ENCODE measurements at places on chromosomes 3 and 15. TPM values are rescaled to one million over a fixed set of nuclear protein-coding genes. Genes with fewer than 3 reads are reported as not detected.
A peak's percentile ranks its signal among the peaks of the same experiment; 100 is the strongest.

GCHFR gene
- total RNA-seq, result 37.0 TPM

ATP13A3 gene
- total RNA-seq, result 75.8 TPM

ECE2 gene
- not detected for total RNA-seq

ESYT3 gene
- total RNA-seq, result 6.3 TPM

SPATA12 gene
- total RNA-seq, result 0.22 TPM

CDHR4 gene
- total RNA-seq, result not detected

PIGZ gene
- total RNA-seq, result 0.29 TPM

CELSR3 gene
- total RNA-seq, result 23.5 TPM

DNA sequence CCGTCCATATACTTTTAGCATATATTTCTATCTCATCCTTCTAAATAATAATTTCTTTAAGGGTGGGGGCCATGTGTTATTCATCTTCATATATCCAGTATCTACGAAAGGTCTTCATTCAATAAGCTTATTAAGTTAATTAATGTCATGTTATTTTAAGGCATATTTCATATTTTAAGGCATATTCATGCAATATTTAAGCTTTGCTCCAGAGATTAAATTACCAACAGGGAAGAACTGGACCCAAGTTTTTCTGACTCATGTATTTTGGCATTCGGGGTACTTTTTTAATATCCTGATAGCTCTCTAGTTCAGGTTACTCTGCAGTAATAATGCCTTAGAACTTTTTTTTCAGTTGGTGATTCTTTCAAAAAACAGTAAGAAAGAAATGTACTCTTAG, 27.4 kb downstream of the PHC3 start:
- H3K4me1 ChIP-seq, result no peaks in the 10 kb centered on the region
- H3K27me3 ChIP-seq, result no peaks in the 10 kb centered on the region
- no peak for DNase-seq
- H3K36me3 ChIP-seq, result peaks cover 16% of the 10 kb centered on the region

DNA sequence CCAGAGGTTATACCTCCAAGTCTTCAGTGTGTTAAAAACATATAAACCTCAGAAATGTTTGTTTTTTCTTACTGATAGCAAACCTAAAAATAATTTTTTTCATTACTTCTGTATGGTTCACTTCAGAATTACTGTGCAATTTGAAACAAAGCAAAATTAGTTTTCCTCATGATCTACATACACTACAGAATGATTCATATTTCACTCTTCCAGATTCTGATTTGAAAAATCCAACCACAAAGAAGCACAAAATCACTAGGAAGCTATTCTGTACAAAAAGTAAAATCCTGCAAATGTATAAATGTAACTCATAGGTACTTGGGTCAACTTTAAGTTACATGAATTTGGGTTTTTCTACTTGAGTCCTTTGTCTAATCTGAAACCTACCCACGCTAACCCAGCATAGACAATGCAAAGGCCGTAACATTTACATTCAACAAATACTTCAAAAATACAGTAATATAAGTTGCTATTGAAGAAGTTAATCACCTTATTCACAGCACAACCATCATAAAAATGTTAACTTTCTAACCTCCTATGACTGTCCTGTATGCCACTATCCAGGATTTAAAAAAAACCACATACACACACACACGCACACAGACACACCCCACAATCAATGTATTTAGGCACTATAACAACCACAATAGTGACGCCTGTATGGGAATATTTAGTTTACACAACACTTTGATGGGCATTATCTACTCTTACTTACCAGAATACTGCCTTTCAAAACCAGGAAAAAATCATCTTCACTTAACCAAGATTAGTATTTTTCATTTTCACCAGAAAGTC, 11.5 kb downstream of the ATP13A3 start:
- no peak for DNase-seq
- H3K4me3 ChIP-seq, result no peak overlapping the region
- H3K27ac ChIP-seq, result no peak overlapping the region
- no peaks in the 10 kb centered on the region for H3K36me3 ChIP-seq
- H3K4me1 ChIP-seq, result peaks cover 4% of the 10 kb centered on the region

- H3K27ac ChIP-seq, result no peak overlapping the region
- no peaks in the 10 kb centered on the region for H3K4me1 ChIP-seq
- peaks cover 3% of the 10 kb centered on the region for H3K27me3 ChIP-seq
- peak overlapping the region; percentile 84 for H3K4me3 ChIP-seq
These were observed 843 bp upstream of the CD47 start for GRCh38 chr3:108091498-108092250.

- H3K27ac ChIP-seq, result no peak overlapping the region
- peaks cover 25% of the 10 kb centered on the region for H3K36me3 ChIP-seq
- H3K27me3 ChIP-seq, result no peaks in the 10 kb centered on the region
These were observed 524 bp upstream of the TOPBP1 start for GRCh38 chr3:133662278-133662651.

DNA sequence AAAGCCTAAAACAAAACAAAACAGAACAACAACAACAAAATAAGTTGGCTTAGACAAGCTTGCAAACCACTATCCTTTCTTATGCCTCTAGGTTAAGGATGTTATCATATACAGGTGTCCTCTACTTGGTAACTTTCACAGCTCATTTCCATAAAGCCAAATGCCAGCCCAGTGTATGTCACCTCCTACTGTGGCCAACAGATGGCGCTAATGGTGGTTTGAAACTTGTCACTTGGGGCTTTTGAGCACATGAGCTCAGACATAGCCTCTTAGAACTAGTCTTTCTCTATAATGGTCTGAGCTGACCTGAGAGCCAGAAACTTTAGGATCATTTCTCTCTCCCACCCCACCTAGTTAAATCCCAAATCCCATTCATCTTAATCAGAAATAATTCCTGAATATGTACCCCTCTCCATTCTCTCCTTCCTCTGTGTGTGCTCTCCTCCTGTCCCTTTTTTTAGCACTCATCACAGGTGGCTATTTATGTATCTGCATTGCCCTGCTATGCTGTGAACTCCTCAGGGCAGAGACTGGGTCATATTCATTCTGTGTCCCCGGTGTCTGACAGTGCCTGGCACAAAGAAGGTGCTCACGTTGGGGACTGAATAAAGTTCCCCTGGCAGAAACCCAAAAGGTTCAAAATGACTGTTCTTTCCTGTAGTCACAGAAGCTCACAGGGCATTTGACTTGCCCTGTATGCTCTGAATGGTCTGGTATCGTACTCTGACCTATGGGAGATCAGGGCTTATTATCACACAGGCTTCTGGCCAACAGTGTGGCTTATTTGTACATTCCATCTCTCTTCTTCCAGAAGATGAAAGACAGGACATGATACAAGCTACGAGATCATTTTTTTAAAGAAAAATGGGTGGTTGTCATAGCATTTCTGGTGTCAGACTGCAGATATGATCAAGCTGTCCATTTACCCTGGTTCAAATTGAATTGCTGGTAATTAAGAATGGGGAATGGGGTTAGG, 319.3 kb upstream of the AZI2 start:
- no peak overlapping the region for H3K4me3 ChIP-seq
- H3K4me1 ChIP-seq, result no peaks in the 10 kb centered on the region
- no peaks in the 10 kb centered on the region for H3K36me3 ChIP-seq
- no peak overlapping the region for H3K27ac ChIP-seq
- DNase-seq, result peak; percentile 80
- H3K27me3 ChIP-seq, result no peaks in the 10 kb centered on the region

- no peak overlapping the region for H3K27ac ChIP-seq
- no peak overlapping the region for H3K4me3 ChIP-seq
- DNase-seq, result no peak
- no peaks in the 10 kb centered on the region for H3K27me3 ChIP-seq
- H3K36me3 ChIP-seq, result no peaks in the 10 kb centered on the region
These were observed 251.7 kb upstream of the TBL1XR1 start for GRCh38 chr3:177448987-177449359.

- no peak overlapping the region for H3K4me3 ChIP-seq
- H3K27ac ChIP-seq, result no peak overlapping the region
- H3K4me1 ChIP-seq, result peaks cover 3% of the 10 kb centered on the region
- DNase-seq, result no peak
- no peaks in the 10 kb centered on the region for H3K27me3 ChIP-seq
These were observed 33.1 kb downstream of the LPP start for GRCh38 chr3:188187053-188187452.

GRCh38 chr3:142987707-142988106, 13.7 kb upstream of the U2SURP start:
- H3K4me1 ChIP-seq, result no peaks in the 10 kb centered on the region
- no peak overlapping the region for H3K27ac ChIP-seq
- no peaks in the 10 kb centered on the region for H3K36me3 ChIP-seq
- H3K4me3 ChIP-seq, result no peak overlapping the region
- H3K27me3 ChIP-seq, result no peaks in the 10 kb centered on the region

- H3K27ac ChIP-seq, result no peak overlapping the region
- DNase-seq, result no peak
- peaks cover 87% of the 10 kb centered on the region for H3K36me3 ChIP-seq
- no peak overlapping the region for H3K4me3 ChIP-seq
- no peaks in the 10 kb centered on the region for H3K27me3 ChIP-seq
These were observed 26.9 kb downstream of the ZNF589 start for GRCh38 chr3:48267782-48268181.

- DNase-seq, result no peak
- no peak overlapping the region for H3K4me3 ChIP-seq
- H3K4me1 ChIP-seq, result no peaks in the 10 kb centered on the region
- H3K27me3 ChIP-seq, result no peaks in the 10 kb centered on the region
- no peak overlapping the region for H3K27ac ChIP-seq
These were observed 733.0 kb upstream of the DPPA4 start for GRCh38 chr3:110070161-110070916.

GRCh38 chr3:19029837-19030521, 118.3 kb upstream of the KCNH8 start:
- H3K27me3 ChIP-seq, result no peaks in the 10 kb centered on the region
- peaks cover 3% of the 10 kb centered on the region for H3K36me3 ChIP-seq
- peak; percentile 27 for DNase-seq

DNA sequence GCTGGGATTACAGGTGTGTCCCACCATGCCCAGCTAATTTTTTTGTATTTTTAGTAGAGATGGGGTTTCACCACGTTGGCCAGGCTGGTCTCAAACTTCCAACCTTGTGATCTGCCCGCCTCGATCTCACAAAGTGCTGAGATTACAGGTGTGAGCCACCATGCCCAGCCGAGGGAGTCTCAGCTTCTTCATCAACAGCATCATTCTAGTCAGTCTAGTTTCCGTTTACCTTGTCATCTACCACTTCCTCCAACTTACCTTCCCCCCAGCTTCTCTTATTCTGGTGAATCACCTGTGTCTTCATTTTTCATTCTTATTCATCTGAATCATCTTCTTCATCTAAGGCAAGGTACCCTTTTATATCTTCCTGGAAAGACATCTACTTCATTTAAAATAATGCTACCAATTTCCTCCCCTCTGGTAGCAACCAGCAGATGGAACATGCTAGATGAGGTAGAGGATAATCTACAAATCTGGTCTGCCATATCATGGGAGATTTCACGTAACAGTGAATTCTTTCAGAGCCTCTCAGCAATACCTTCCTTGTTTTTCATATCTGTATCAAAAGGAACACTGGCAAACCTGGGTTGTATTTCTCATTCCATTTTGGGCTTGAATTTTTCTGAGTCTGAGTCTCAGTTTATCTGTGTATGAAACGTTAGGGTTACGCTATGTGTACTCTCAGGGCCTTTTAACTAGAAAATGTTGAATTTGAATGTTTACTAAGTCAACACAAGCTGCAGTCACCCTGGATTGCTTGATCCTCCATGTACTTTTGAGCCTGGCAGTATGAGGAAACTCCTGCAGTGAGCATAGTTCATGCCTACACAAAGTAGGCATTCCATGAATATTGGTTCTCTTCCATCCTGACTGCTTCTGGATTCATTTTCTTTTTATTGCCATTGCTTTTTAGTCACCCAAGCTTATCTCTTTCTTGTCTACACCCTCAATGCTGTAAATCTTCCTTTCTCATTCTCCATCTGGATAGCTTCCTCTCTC, 16.8 kb downstream of the LPP start:
- H3K4me1 ChIP-seq, result peaks cover 5% of the 10 kb centered on the region
- H3K27me3 ChIP-seq, result no peaks in the 10 kb centered on the region
- H3K4me3 ChIP-seq, result no peak overlapping the region
- no peak for DNase-seq
- no peaks in the 10 kb centered on the region for H3K36me3 ChIP-seq
- no peak overlapping the region for H3K27ac ChIP-seq

DNA sequence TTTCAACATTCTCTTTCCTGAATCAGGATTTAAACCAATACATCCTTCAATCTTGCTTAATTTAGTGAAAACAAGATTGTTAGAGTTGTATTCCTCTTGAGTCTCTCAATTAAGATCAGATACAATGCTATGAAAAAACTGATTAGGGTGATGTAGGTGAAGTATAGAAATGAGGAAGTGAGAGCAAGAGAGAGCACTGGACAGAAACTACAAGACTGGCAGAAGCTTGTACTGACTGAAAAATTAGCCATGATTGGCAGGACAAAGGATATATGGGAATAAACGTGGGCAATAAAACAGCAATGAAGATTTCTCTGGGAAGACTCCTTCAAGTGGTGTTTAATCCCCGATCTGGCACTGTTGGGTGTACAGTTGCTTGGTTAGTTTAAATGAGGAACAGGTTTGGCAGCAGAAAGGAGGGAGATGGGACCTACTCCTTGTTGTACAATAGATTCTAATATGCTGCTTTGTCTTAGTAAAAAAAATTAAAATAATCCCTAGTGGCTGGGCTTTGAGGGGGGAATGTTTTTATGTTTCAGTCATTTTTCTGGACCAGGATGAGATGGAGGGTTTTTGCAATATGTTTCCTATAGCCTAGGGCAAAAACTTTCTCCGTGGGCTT, 252.7 kb downstream of the SLC9A9 start:
- H3K27ac ChIP-seq, result no peak overlapping the region
- peaks cover 9% of the 10 kb centered on the region for H3K4me1 ChIP-seq
- H3K4me3 ChIP-seq, result no peak overlapping the region
- no peaks in the 10 kb centered on the region for H3K27me3 ChIP-seq
- no peaks in the 10 kb centered on the region for H3K36me3 ChIP-seq

DNA sequence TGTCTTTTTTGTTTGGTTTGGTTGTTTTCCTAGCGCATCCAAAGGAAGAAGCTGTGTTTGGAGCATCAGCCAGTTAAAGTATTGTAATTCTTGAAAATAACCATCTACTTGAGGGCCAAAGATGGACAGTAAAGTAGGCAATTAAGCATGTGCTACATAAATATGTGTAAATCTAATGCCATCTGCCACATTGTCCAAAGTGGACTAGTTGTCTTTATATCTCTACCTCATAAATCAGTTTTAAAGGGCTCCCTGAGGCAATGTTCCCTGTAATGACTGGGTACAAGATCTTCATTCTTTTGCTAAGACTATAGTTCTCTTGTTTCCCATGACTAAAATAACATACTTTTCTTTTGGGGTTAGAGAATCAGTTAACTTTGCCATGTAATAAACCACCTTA, 460.0 kb upstream of the RARB start:
- no peaks in the 10 kb centered on the region for H3K36me3 ChIP-seq
- no peaks in the 10 kb centered on the region for H3K27me3 ChIP-seq
- no peak overlapping the region for H3K4me3 ChIP-seq
- no peaks in the 10 kb centered on the region for H3K4me1 ChIP-seq

DNA sequence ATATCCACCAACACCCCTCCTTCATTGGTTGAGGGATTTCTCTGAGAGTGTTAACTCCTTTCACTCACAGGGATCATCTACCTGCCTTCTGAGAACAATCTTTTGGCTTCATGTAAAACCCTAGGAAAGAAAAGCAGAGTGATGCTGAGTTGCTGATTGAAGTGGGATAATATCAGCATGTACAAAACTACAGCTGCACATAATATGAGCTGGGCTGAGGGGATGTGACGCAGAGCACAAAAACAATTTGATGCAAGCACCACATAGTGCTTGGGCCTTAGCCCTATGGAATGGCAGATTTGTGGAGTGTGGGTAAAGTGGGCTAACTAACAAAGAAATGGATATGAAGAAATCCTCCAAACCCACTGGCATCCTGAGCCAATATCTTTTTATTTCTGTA, 267.6 kb upstream of the KCNH8 start:
- no peak overlapping the region for H3K4me3 ChIP-seq
- H3K36me3 ChIP-seq, result no peaks in the 10 kb centered on the region
- H3K27ac ChIP-seq, result no peak overlapping the region
- no peaks in the 10 kb centered on the region for H3K27me3 ChIP-seq
- no peaks in the 10 kb centered on the region for H3K4me1 ChIP-seq
- DNase-seq, result no peak
